ENCODE measurements at places on chromosomes 1 and 21. TPM values are rescaled to one million over a fixed set of nuclear protein-coding genes. Genes with fewer than 3 reads are reported as not detected.

Gene PKP1
- 0.45 TPM for total RNA-seq

Gene DEDD
- total RNA-seq, result 17.2 TPM

Gene CNKSR1
- 4.1 TPM for total RNA-seq

Gene SLAMF8
- not detected for total RNA-seq

Gene ITGB2
- 6.8 TPM for total RNA-seq

Gene RGS5
- total RNA-seq, result 10.9 TPM

Gene GABRD
- 2.9 TPM for total RNA-seq

Gene PTPN7
- 0.09 TPM for total RNA-seq

Gene VANGL1
- total RNA-seq, result 4.6 TPM

Gene LELP1
- not detected for total RNA-seq

Gene RAB42
- total RNA-seq, result 3.0 TPM

Gene OLFML2B
- 3.9 TPM for total RNA-seq

Gene MROH9
- total RNA-seq, result not detected

Gene CDCP2
- total RNA-seq, result not detected

Gene CYP4Z1
- total RNA-seq, result 1.4 TPM

Gene OR2T35
- not detected for total RNA-seq

Gene SLC2A5
- total RNA-seq, result 1.2 TPM

Gene NPR1
- total RNA-seq, result 0.91 TPM

Gene EPHA2
- total RNA-seq, result 2.3 TPM

Gene INSRR
- total RNA-seq, result 0.36 TPM

Gene HES3
- not detected for total RNA-seq

Gene DENND2C
- total RNA-seq, result 1.6 TPM

Gene SH3BGRL3
- total RNA-seq, result 13.9 TPM

Gene ZFP69B
- total RNA-seq, result 16.3 TPM

Gene SHE
- total RNA-seq, result 2.8 TPM

Gene CCDC24
- 5.2 TPM for total RNA-seq

Gene ATP6V1G3
- not detected for total RNA-seq

Gene PRAMEF18
- total RNA-seq, result not detected

Gene KRTAP10-8
- total RNA-seq, result not detected

Gene AIRE
- total RNA-seq, result 0.09 TPM

Gene GNAI3
- 13.2 TPM for total RNA-seq

Gene MR1
- 0.91 TPM for total RNA-seq

Gene HRNR
- total RNA-seq, result not detected

Gene AADACL3
- not detected for total RNA-seq

Gene KIF1B
- total RNA-seq, result 264 TPM

Gene CRNN
- not detected for total RNA-seq

Gene LMO4
- 47.1 TPM for total RNA-seq

Gene SPRR2G
- total RNA-seq, result not detected

Gene SPATA17
- total RNA-seq, result 3.7 TPM

Gene CD160
- total RNA-seq, result not detected

Gene OPRD1
- total RNA-seq, result 0.36 TPM

Gene FRRS1
- 1.9 TPM for total RNA-seq

Gene CELA3A
- not detected for total RNA-seq

Gene CD34
- total RNA-seq, result 2.8 TPM

Gene PAQR6
- total RNA-seq, result 7.7 TPM

Gene CFAP141
- not detected for total RNA-seq

Gene DYRK3
- total RNA-seq, result 24.5 TPM

Gene CR1L
- 0.73 TPM for total RNA-seq

Gene PTGS2
- total RNA-seq, result 3.4 TPM

Gene CYP2J2
- total RNA-seq, result 0.36 TPM

Gene SLC25A44
- total RNA-seq, result 12.1 TPM
